ENCODE measurements at places on chromosomes 7 and 10. TPM values are rescaled to one million over a fixed set of nuclear protein-coding genes. Genes with fewer than 3 reads are reported as not detected.
A peak's percentile ranks its signal among the peaks of the same experiment; 100 is the strongest.

GJD4 gene
- polyA plus RNA-seq, result 0.09 TPM

DNA sequence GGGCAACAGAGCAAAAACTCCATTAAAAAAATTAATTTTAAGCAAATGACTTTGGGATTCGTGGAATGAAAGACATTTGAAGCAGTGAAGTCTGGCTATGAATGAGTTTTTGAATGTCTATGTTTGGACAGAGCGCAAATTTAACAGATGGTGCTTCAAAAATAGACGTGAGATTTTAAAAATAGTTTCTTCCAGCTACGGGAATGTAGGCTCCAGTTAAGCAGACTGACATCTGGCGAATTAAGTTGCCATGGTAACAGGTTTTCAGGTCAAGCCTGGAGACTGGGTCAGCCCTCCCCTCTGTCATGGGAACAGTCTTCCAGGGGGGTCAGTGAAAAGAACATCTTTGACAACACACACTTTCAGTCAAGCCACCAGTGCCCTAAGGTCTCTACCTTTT, 62.0 kb downstream of the MYOF start:
- no peak for DNase-seq

DNA sequence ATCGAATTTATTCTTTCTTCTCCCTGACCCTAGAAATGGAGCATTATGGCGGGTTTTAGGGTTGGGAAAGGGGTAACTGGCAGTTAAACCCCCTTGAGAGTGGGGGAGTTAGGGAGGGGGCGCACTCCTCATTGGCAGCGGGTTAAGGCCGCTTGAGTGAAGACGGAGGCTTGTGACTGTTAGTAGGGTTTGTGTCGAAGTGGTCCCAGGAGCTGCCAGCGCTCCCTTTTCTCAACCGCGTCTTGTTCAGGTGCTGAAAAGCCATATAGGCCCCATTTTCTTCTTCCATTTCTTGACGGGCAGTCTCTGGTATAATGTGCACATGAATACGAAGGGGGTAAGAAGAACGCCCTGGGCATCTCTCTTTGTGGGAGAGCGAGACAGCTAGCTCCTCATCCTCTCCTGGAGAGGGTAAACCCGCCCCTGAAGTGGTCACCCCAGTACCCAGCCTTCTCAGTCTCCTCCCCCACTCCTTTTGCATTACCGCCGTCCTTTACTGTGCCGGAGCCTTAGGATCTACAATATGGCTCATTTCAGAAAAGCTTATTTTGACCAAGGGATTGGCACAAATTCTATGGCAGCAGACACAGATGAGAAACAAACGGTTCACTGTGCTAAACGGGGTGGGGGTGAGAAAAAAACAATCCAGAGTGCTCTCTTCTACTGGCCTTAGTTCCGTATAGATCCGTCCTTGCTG, 836 bp downstream of the KMT2E start:
- DNase-seq, result peak; percentile 67

MYL7 gene
- 0.52 TPM for polyA plus RNA-seq

DNA sequence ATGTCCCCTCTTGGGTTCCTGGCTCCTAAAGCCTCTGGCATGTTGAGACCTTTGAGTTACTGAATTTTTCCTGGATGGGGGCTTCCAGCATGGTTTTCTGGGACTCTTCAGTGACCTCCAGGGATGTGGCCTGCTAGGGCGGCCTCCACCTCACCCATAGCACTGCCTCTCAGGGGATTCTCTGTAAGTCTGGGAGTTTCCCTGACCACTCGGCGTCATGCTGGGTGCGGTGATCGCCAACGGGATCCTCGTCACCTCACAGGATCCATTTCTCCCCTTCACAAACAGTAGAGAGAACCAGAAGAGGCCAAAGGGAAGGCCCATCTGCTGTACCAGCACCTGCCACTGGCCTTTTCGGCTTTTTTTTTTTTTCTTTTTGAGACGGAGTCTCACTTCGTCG, 84.3 kb downstream of the NPTX2 start:
- DNase-seq, result no peak

MTG1 gene
- 67.5 TPM for polyA plus RNA-seq

DNA sequence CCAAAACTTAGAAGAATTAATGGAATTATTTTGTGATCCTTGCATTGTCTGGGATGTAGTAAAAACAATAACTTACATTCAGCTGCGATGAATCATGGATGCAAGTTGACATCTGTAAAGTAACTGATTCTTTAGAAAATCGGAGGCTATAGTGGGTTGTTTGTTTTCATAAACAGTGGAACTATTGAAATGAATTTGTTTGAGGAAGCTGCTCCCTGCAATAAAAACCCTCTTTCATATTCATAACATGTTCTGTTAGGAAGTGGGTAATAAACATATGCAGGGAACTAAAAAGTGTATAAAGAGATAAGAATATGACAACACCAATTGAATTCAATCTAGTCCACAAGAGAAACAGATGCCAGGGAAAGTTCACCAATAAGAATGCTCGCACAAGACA, 53.6 kb downstream of the AGMO start:
- no peak for DNase-seq

ZFYVE27 gene
- 51.2 TPM for polyA plus RNA-seq

DNA sequence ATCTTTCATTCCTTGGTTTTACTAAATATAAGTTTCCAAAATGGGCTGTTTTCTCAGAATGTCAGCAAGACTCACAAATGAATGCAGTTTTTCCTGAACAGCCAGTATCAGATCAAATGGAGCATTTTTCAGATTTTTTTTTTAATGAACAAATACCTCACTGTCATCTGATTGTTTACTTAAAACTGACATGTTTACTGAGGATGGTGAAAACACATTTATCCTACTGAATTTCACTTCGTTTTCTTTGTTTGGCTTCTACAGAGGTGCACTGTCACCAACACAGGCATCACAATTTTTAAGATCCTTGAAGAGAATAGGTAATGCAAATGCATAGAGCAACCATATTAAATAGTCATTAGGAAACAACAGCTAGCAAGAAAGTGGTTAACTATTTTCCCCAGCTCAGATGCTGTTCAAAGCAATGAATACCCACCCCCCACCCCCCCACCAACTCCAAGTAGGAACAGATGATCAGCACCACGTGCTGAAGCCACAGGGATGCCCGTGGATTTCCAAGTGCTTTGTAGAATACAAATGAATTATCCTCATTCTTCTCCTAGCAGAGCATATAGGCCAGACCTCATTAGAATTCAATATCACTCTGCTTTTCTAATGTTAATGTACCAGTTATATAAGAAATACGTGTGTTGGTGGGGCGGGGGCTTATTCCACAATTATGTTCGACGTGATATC, 205.9 kb downstream of the SKAP2 start:
- DNase-seq, result no peak

- peak; percentile 11 for DNase-seq
These were observed 2.4 kb downstream of the HHEX start for GRCh38 chr10:92692080-92692671.

DNA sequence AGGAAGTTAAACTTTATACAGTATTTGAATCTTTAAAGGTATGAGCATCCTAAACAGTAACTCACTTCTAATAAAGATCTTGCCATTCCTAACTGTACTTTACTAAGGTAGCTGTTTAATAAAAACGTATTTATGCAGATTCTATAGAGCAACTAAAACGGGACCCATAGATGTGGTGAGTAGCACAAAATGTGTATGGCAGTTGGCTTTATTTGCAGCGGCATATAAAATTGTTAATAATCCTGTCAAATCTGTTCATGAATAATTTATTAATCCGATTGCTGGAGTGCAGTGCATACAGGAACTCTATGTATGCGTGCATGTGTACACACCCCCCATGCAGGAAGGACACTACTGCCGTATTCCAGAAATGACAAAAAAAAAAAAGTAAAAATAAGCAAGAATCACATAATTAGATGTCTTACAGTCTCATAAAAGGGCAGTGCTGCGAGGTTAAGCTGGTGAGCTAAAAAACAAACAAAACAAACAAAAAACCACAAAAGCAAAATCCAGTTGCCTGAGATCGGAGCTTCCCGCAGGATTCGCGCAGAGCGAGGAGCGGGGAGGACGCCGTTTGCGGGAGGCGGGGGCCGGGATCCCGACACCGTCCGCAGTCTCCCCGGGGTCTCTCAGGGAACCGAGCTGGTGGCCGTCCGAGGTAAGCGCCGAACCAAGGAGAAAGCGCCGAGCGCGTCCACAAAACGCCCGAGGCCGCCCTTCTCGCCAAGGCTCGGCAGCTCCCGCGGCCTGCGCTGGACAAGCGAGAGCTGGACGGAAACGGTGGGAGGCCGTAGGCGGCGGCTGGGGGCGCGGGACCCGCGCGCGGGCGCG, 518 bp upstream of the COMMD3 start:
- DNase-seq, result peak; percentile 31

DNA sequence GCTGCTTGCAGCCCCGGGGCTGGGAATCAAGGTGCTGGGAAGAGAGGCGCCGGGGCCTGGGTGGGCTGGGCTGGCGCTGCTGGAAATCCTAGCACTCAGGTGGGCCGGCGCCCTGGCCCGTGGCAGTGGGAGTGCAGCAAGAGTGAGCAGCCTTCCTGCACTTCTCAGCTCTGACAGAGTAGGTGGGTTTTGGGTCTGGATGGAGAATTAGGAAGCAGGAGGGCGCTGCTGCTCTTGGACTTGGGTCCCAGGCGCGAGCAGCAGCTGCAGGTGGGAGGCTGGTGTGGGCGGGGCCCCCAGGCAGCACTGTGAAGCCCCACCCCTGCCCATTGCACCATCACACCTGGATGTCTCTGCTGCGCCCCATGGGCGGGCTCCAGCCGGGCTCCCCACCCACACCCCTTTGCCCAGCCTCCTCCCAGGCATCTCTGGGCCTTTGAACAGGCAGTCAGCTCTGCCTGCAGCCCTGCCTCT, 6.0 kb downstream of the BRI3 start:
- peak; percentile 86 for DNase-seq

GRCh38 chr10:46525177-46525823, 31.2 kb downstream of the GPRIN2 start:
- no peak for DNase-seq

- no peak for DNase-seq
These were observed 7.2 kb downstream of the PRSS58 start for GRCh38 chr7:142250705-142251104.

SRRM3 gene
- 5.8 TPM for polyA plus RNA-seq

GRCh38 chr7:103715376-103716120, 269.5 kb upstream of the SLC26A5 start:
- no peak for DNase-seq

DNA sequence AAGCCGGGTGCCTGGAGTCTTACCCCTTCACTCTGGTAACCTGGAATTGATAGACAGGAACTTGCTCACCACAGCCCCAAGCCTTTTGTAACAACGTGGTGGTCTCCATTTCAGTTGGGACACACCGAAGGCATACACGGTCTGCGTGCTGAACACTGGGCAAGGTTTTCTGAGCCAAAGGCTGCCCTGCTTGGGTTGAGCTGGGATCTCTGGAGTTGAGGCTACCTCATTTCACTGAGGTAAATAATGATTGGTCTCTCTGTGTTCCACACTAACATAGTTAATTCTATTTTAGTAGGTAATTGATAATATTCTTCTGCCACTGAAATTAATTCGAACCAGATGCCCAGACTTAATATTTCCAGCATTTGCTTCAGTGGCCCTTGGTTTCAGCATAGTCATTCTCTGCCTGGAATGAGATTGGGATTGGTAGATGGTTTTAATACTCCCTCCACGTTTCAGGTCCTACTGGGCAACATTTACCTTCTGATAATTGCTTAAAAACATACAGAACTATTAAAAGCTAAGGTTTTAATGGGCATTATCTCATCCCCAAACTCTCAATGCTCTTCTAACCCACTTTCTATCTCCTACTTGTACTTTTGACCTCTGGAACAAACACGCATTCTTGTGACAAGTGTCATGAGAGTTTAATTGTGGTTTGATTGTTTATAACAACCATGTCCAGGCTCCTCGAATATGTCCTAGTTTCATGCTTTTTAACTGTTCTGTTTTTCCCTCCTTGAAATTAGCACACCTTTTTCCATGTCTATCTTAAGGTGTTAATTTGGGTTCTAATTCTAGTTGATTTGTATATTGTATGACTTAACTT, 202.3 kb upstream of the KLF6 start:
- no peak for DNase-seq

DNA sequence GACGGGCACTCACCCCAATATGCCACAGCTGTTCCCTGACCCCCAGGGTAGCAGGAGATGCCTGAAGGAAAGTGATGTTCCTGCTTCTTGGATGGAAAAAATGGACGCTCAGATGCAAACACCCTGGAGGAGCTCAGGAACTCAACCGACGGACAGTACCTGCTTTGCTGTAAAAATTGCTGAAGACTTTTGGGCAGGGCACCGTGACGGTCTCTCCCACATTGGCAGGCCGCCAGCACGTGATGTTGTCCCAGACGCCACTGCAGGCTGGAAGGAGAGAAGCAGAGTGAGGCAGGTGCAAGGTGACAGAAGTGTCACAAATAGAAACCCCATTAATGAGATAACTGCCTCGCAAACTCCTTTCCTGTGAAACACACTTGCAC, 35.0 kb downstream of the VIPR2 start:
- no peak for DNase-seq

DNA sequence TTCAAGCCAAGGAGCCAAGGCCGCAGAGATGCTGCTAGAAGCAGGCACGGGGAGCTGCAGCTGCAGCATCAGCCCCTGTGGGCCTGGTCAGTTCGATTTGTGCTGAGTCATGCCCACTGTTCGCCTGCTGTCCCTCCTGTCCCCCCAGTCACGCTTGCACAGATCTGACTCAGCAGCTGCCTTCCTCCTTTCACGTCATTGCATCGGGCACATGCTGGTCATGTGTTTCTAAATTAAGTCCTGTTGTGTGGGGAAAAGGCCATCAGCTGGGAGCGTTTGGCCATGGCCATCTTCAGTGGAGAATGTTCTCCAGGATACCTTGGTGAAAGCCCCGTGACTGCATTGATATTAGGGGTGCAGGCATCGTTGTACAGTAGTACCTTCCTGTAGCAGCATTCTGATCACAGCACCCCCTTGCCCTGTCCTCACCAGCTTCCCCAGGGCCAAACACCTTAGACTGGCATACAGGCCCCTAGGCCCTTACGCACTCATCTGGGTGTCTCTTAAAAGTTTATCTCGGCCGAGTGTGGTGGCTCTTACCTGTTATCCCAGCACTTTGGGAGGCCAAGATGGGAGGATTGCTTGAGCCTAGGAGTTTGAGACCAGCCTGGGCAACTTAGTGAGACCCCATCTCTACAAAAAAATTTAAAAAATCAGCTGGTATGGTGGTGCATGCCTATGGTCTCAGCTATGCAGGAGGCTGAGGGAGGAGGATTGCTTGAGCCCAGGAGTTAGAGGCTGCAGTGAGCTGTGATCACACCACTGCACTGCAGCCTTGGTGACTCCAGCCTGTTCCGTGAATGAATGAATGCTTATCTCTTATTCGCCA, 23.2 kb downstream of the POR start:
- DNase-seq, result no peak
